ENCODE measurements at places on chromosomes 16 and 17.

GRCh38 chr16:7303660-7304200 is 28.9 kb upstream of the RBFOX1 start:
- no peak for DNase-seq

- no peak for DNase-seq
Measured at GRCh38 chr16:67310561-67310960, 16.0 kb downstream of the KCTD19 start.

DNA sequence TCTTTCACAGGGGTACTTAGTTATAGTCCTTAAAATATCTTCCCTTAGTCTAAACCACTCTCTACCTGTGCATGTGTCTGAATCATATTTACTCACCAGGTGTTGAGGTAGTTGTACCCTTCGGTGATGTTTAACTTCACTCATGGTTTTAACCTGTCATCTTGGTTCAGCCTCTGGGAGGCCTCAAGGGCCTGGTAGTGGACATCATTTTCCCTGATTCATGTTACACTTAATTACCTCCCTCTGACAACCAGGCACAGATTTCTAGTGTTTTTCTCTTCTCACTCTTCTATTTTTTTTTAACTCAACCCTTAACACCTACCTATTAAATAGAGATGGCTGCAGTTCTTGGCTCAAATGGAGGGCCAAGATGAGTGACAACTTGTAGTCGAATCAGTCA is 505.4 kb downstream of the TMEM114 start:
- DNase-seq = no peak

DNA sequence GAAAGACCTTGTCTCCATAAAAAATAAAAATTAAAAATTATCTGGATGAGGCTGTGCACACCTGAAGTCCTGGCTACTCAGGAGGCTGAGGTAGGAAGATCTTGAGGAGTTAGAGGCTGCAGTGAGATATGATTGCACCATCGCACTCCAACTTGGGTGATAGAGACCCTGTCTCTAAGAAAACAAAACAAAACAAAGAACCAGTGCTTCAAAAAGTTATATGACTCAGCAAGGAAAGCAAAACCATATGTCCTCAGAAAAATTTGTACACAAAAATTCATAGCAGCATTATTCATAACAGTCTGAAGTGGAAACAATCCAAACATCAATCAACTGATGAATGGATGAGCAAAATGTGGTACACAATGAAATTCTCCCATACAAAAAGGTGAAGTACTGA is 48.9 kb downstream of the SLFN5 start:
- no peak for DNase-seq

GRCh38 chr16:51017969-51018368 is 133.1 kb downstream of the SALL1 start:
- no peak for DNase-seq

- no peak for DNase-seq
Measured at GRCh38 chr17:75777296-75777922, 7.2 kb upstream of the UNK start.

DNA sequence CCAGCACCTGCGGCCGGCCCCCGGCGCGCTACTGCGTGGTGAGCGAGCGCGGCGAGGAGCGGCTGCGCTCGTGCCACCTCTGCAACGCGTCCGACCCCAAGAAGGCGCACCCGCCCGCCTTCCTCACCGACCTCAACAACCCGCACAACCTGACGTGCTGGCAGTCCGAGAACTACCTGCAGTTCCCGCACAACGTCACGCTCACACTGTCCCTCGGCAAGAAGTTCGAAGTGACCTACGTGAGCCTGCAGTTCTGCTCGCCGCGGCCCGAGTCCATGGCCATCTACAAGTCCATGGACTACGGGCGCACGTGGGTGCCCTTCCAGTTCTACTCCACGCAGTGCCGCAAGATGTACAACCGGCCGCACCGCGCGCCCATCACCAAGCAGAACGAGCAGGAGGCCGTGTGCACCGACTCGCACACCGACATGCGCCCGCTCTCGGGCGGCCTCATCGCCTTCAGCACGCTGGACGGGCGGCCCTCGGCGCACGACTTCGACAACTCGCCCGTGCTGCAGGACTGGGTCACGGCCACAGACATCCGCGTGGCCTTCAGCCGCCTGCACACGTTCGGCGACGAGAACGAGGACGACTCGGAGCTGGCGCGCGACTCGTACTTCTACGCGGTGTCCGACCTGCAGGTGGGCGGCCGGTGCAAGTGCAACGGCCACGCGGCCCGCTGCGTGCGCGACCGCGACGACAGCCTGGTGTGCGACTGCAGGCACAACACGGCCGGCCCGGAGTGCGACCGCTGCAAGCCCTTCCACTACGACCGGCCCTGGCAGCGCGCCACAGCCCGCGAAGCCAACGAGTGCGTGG is 1.5 kb downstream of the NTN1 start:
- DNase-seq = no peak

GRCh38 chr16:8919934-8920462 is 37.8 kb downstream of the LITAFD start:
- DNase-seq = no peak

GRCh38 chr17:81092518-81093095 is 57.7 kb downstream of the BAIAP2 start:
- DNase-seq = no peak

DNA sequence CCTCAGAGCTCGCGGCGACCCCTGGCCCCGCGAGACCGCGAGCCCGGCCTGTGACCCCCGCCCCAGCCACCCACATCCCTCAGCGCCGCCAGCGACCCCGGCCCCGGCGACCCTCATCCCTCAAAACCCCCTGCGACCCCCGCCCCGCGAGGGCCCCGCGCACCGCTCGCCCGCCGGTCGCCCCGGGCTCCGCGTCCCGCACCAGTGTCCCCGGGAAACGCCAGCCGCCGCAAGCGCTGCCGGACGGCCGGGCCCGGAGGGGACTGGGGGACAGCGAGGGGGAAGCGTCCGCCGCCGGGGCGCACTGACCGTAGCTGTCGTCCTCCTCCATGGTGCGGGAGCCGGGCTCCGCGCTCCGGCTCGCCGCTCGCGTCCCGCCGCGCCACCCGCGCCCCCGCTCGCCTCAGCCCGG is at the start of gene CYTH1:
TSS of gene CYTH1 (minus strand) at position 381 of the 412 bp plus-strand sequence. CDS start at position 331, 50 bp downstream.
- no peak for DNase-seq

DNA sequence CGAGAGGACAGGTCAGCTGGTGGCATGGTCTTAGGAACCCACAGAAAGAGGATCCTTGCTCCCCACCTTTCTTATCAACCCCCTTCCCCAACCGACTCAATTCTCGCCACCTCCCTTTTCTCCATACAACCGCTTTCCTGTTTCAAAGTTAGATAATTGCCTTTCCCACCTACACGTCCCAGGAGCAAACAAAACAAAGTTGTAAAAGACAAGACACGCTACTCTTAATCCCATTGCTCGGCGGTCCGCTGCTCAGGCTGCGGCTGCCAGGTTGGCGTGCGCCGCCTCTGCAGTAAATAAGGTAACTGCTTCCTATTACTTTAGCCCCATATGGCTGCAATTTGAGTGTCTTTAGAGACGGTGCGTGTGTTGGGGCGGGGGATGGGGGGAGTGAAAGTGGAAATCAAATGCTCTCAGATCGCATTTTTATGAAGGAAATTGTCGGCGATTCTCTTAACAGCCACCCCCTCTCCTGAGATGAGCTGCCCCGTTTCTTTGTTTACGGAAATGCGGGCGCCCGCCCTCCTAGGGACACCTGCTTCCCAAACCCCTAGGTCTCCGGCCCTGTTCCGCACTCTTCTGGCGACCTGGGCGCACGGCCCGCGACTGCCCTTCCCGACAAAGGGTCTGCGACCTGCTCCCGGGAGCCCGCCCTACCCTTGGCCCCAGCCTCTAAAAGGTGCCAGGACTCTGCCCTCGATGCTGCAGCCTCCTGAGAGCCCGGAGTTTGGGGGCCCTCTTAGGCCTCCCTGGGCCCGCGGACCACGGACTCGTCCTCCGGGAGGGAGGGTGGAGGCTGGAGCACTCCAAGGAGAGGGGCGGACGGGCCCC is 3.7 kb upstream of the CBX8 start:
- DNase-seq = no peak

DNA sequence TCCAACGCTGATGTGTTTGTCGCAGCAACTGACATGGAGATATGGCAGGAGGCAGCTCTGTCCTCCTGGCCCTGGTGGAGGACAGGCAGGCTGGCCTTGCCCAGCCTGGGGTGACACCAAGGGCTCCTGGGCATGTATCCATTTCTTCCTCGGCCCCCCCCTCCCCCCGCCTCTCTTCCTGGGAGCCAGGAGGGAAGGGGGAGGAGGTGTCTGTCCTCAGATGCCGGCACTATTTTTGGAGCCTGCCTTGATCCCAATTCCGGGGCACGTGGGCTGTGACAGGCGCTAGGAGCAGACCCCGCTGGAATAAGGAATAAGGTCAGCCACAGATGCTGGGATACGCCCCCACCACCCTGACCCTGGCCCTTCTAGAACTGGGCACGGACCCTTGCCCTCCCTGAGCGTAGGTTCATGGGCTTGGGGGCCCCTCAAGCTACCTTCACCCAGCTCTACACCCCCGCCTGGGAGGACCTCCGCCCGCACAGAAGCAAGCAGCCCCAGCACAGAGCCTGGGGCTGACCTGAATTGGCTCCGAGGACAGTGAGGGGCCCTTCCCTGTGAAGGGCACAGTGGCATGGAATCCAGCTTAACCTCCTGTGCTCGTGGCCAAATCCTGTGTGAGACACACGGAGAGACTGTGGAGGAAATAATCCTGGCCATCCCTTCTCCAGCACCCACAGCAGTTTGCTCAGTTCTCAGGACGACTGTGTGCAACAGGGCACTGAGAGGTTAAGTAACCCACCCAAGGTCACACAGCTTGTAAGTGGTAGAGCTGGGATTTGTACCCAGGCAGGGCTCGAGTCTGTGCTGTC is 24.1 kb downstream of the SEC14L5 start:
- DNase-seq = no peak

DNA sequence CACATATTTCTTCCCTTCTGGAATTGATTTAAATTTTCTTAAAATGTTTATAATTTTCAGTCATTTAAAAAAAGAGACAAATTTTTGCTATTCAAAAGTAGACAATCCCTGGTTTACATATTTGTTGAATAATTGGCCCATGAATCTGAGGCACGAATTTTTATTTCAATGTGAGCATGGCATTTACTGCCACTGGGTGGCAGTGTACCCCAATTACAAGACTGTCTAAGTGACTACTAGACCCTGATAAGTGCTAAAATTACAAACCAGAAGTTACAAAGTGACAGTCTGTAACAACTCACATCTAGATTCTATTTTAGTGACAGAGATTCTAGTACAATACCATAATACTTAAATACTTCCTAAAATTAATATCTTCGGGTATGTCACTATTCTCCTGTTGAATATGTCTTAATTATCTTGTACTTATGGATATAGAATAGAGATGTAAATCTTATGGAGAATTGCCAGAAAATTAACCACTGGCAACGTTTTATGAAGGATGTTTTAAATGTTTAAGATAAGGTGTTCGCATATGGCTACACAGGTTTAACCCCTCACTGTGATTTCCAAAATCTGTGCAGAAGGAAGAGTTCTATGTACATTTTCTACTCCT is 235.8 kb downstream of the MAP2K4 start:
- DNase-seq = no peak

DNA sequence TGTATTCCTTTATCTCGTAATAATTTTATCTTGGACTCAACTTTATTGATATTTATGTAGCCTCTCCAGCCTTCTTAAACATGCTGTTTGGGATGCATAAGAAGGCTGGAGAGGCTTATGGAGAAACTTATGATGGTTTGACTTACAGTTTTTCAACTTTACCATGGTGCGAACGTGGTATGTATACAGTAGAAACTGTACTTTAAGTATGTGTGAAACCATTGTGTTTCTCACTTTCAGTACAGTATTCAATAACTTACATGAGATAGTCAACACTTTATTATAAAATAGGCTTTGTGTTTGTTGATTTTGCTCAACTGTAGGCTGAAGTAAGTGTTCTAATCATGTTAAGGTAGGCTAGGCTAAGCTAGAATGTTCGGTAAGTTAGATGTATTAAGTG is 206.8 kb downstream of the SEC14L1 start:
- no peak for DNase-seq

- DNase-seq = no peak
Measured at GRCh38 chr16:81589975-81590650, 145.5 kb downstream of the CMIP start.

GRCh38 chr17:43645450-43645764 is 16.3 kb downstream of the MEOX1 start:
- no peak for DNase-seq

DNA sequence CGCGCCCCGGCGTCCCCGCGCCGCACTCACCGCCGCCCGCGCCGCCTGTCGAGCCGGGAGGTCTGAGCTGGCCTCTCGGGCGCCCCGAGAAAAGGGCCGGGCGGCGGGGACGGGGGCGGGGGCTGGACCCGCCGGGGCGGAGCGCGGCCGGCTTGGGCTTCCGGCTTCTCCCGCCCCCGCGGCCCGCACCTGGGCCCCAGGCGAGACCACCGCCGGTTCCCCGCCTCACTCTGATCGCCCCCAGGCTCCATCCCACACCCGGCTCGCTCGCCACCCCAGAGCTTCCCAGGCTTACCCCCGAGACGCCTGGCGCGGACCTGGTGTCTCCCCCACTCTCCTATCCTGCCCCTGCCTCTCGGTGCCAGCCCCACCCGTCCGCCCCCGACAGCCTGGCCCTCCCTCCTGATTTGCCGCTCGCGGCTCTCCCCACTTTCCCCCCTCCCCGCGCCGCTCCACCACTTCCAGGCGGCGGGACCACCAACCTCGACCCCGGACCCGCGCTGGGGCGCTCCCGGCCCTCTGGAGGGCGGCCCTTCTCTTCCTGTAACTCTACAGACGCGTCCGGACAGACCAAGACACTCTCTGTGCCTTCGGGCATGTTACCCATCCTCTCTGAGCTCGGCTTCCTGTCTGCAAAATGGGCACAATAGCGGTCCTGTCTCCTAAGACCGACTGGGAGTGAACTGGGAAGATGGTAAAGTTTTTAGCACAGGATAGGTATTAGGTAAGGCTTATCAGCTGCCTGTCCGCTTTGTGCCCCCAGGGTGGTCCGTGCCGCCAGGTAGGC is at the start of gene LITAF:
TSS of gene LITAF (minus strand) at position 64 of the 787 bp plus-strand sequence. CDS start 30,189 bp downstream, outside the sequence.
- DNase-seq = no peak

DNA sequence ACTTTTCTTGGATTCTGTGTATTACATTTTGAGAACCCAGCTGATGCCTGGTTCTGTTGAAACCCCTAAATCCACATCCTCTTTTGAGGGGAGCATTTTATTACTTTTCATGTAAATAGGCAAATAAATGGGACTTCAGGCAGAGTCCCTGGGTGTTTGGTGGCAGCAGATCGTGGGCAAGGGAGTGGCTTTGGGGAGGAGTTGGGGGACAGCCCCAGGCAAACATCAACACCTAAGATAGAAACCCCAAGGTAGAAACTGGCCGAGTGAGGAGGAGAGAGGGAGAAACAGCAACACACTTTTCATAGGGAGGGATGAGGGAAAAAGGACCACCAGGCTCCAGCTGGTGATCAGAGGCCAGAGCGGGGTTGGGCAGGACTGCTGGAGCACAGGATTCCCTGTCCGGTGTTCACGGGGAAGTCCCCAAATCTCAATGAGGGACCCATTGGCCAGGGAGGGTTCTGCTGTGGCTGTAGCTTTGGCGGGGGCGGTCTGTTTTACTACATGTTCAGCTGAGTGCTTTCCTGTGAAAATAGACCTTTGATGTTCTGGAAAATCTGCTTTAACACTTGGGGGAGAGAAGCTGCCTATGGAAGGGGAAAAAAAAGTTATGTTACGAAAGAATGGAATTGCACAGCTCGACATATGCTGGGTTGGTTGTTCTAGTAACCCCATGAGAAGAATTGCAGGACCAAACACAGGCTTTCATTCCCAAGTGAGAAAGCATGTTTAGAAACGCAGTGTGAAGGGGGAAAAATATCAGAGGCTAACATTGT is 46.6 kb downstream of the MSI2 start:
- DNase-seq = no peak

Data from epithelial cell of prostate (primary cell).